ENCODE measurements at places on chromosomes 11 and 22.

DNA sequence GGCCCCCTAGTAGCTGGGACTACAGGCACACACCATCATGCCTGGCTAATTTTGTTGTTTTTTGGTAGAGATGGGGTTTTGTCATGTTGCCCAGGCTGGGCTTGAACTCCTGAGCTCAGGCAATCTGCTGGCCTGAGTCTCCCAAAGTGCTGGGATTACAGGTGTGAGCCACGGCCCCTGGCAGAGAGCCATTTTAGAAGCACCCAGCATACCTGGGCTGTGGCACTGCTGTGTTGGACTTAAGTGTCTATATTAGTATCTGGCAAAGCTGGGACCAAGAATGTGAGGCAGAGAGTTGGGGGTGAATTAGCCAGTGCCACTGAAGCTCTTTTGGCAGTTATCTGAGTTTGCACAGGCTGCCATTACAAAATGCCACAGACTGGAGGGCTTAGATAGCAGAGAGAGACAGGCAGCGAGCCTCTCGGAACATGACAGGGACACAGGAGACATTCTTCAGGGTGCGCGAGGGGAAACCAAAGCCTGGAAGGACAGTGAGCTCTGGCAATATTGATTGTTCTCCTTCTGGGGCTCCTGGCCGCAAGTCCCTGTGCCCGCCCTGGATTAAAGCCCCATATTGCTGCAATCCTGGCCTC lies 87.7 kb upstream of the ALX4 start:
- no peak for DNase-seq

GRCh38 chr11:433641-434040 lies 8.2 kb downstream of the ANO9 start:
- no peak for DNase-seq

- no peak for DNase-seq
Observed at GRCh38 chr11:19879307-19880087, 166.9 kb downstream of the NAV2 start.

- no peak for DNase-seq
Observed at GRCh38 chr11:132060567-132060966, 690.2 kb downstream of the NTM start.
